ENCODE measurements at places on chromosomes 5 and 9.

DNA sequence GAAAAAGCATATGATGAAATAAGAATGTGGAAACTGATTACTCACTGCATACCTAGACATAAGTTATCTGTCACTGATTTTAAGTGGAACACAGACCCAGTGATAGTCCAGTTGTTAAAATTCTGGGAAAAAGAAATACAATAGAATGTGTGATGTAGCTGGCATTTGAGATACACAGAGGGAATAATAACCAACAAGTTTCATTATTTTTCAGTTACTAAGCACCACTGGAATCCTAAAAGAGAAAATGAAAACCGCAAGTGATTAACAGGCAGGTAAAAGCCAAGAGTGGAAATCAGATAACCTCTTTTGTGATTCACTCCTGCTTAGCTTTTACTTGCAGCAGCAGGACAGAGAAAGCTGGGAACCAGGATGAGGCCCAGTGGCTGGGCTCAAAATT lies 994.0 kb upstream of the SEMA6A start:
- DNase-seq: no peak

DNA sequence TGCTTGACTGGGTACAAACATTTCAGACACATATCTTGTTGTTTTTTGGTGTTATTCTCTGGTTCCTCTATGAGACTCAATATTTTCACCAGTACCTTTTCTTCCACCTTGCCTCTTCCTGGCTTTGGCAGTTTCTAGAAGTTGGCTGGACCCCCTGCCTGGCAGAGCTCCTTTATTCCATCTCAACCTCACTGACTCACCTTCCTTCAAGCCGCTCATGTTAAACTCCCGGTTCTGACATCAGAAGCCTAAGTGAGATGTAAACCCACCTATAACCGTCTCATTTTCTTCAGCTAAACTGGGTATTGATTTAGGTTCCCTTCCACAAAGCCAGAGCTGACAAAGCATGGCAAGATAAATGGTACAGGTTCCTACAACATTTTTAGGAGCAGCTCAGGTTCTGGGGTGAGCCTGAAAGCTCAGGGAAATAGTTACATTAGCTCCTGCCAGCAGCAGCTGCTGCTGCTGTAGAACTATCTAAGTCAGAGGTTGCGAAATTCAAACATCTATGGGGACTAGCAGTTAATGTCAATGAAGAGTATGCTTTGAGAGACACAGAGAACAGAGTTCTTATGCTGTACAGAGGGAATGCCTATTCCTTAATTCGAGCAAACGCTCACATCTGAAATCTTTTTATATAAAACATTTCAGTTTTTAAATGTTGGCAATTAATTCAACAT lies 197.1 kb upstream of the NR3C1 start:
- DNase-seq: no peak

- no peak for DNase-seq
These were observed 72.4 kb downstream of the CDH12 start for GRCh38 chr5:22780756-22781155.

DNA sequence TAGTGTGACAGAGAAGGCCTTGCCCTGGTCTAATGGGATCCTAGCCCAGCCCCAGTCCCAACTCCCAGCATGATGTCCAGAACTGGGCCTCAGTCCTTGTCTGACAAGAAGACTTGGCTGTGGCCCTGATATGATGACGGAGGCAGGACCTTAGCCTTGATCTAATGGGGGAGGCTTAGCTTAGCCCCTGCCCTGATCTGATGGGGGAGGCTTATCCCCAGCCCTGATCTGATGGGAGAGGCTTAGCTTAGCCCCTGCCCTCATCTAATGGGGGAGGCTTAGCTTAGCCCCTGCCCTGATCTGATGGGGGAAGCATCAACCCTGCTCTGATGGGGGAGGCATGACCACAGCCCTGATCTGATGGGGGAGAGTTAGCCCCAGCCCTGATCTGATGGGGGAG lies 3.7 kb downstream of the PKN3 start:
- no peak for DNase-seq

GRCh38 chr9:83472221-83472665 lies 66.0 kb downstream of the FRMD3 start:
- no peak for DNase-seq

- DNase-seq: no peak
These were observed 43.4 kb upstream of the PAM start for GRCh38 chr5:102711525-102712385.

GRCh38 chr5:91114658-91115057 lies 268.5 kb downstream of the ARRDC3 start:
- no peak for DNase-seq

- DNase-seq: no peak
These were observed 158.0 kb downstream of the PAX5 start for GRCh38 chr9:36876056-36876455.

GRCh38 chr5:143771189-143771588 lies 40.8 kb upstream of the HMHB1 start:
- DNase-seq: no peak

Measured in left lobe of liver (tissue), 2 donors.